NCI-H187 treated with DMSO at 0.1 percent for 48 hours (cell line): ENCODE measurements at places on chromosomes 2 and 18.
A peak's percentile ranks its signal among the peaks of the same experiment; 100 is the strongest.

GRCh38 chr2:134372611-134373131 lies 118.8 kb downstream of the MGAT5 start:
- DNase-seq: no peak

DNA sequence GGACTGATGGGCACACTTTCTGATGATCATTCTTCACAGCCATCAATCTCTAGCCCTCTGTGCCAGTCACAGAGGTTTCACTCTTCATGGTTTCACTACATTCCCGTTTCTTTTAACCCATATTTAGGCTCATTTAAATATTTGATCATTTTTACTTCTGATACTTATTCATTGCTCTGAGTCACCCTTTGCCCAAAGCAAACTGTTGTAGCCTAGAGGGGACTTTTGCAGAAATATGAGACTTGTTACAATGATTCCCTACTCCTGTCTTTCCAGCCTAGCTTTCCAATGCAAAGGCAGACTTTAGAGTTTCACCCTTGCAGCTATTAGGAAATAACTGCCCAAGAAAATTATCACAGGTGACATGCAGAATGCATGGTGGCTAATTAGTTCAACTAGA lies 444.2 kb downstream of the PTPRM start:
- no peak for DNase-seq

DNA sequence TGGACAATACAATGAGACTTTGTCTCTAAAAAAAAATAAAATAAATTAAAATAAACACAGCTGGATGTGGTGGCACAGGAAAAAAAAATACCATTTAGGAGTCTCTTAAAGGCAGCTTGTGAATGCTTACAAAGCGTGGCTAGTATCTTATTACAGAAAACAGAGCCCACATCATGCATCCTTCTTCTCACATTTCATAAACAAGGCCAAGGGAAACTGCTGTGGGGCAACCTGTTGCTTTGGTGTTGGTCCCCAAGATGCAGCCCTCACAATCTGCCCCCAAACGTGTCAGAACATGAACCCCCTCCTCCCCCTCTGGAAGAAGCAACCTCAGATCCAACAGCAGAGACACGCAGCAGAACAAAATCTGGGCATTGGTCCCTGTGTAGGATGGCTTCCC lies 2.6 kb downstream of the SLC14A1 start:
- no peak for DNase-seq

DNA sequence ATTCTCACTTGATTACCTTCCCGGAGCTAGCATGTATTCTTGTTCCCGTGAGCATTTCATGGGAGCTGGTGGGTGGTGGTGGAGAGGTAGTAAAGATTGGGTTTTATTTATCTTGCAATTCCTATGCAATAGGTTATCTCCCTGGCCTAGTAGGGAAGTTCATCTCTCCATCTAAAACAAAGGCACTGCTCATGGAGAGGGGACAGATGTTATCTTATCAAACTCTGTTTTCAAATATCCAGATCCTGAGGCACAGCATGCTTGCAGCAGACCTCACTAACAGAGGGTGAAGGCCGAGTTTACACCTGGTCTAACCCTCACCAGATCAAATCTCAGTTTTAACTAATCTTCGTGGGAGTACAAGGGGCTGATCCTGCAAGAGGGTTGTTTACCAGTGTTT lies 98.9 kb downstream of the CYRIA start:
- no peak for DNase-seq

DNA sequence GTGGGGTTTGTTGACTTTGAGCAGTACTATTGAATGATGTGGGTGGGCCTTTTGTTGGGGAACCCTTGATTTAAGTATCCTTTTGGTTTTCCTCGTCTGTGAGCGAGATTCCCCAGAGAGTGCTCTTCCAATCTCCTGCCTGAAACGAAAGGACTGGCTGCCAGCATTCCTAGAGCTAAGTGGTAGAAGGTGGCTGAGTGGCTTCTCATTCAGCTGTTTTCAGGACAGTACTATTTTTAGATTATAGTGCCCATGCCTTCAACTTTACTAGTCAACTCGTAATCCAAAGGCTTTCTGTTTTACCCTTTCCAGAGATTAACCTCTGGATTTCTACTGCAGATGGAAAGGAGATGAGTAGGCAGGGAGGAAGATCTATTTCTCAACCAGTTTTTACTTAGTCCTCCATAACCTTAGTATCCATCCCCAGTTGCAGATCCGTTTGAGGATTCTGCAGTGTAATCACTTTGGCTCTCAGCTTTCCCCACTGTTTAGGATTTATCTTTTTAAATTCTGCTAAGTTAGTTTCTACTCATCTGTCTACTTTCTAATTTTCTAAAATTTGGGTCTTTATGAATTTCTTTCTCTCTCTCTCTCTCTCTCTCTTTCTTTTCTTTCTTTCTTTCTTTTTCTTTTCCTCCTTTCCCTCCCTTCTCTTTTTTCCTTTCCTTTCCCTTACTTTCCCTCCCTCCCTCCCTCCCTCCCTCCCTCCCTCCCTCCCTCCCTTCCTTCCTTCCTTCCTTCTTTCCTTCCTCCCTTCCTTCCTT lies 9.2 kb downstream of the SLC4A1AP start:
- DNase-seq: peak; percentile 77

- no peak for DNase-seq
Observed at GRCh38 chr18:37539236-37539635, 26.4 kb downstream of the CELF4 start.

- DNase-seq: no peak
Observed at GRCh38 chr2:20450201-20450999, 3.5 kb downstream of the RHOB start.

DNA sequence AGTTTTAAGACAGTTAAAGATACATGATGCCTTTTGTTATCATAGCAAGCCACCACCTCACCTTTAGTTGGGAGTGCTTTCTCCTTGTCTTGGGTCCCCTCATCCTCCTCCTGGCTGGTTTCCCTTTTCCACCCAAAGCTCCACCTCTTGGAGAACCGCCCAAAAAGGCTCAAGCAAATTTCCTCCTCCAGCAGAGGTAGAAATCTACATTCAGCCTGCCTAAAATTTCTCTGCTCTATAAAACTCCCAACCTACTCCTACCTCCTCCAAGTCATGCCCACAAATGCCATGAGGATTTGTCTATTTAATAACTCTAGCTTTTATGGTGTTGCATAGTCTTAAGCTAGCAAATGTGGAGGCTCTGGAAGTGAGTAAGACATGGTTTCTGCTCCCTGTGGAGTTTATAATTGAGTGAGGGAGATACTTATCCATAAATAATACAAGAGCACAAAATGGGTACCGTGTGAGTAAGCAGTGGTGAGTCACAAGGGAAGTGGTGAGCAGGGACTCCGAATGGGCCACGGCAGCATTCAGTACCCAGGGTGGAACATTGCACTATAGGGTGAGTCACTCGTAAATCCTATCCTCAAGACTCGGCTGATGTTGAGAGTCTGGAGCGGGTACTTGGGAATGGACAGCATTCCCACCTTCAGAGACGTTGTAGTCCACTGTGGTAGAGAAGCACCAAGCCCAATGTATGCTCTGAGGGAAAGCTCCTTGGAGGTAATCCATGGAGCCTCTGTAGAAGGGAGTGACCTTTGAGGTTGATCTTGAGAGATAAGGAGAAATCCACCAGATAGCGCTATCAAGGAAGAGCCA lies 146.3 kb downstream of the RTN4 start:
- DNase-seq: no peak
